ENCODE measurements at places on chromosomes 13 and 19.

GRCh38 chr13:60303166-60303565 lies 93.9 kb upstream of the TDRD3 start:
- DNase-seq: no peak

DNA sequence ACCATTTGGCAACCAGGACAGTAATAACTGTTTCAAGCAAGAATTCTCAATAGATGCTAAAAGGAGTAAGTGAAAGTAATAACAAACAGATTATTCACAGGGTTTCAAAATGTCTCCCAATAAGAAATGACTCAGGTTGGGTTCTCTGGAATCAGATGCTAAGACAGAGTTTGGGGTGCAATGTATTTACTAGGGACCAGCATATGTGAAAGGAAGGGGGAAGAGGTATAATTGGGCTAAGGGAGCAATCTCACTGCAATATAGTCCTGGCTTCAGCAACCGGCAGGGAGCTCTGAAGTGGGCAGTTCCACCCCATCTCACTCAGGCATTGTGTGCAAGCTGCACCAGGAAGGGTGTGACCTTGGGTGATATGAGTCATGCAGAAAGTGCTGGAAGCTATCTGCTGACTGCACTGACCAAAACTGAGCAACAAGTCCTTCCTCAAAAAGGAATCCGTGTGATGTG lies 23.4 kb downstream of the ZDHHC20 start:
- peak; percentile 15 for DNase-seq

GRCh38 chr19:3046698-3047495 lies 15.4 kb downstream of the TLE5 start:
- no peak for DNase-seq

DNA sequence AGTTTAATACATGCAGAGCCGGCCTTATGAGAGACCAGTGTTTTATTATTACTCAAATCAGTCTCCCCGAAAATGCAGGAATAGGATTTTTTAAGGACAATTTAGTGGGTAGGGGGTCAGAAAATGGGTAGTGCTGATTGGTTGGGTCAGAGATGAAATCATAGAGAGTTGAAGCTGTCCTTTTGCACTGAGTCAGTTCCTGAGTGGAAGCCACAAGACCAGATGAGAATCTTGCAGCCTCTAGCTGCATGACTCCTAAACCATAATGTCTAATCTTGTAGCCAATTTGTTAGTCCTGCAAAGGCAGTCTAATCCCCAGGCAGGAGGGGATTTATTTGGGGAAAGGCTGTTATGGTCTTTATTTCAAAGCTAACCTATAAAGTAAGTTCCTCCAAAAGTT lies 1163.9 kb downstream of the DIAPH3 start:
- no peak for DNase-seq

GRCh38 chr13:29515372-29515771 lies 80.1 kb downstream of the SLC7A1 start:
- no peak for DNase-seq

GRCh38 chr19:49151267-49152118 lies 3.7 kb downstream of the HRC start:
- no peak for DNase-seq

GRCh38 chr19:36258028-36258875 lies 43.3 kb downstream of the ZNF146 start:
- DNase-seq: no peak

DNA sequence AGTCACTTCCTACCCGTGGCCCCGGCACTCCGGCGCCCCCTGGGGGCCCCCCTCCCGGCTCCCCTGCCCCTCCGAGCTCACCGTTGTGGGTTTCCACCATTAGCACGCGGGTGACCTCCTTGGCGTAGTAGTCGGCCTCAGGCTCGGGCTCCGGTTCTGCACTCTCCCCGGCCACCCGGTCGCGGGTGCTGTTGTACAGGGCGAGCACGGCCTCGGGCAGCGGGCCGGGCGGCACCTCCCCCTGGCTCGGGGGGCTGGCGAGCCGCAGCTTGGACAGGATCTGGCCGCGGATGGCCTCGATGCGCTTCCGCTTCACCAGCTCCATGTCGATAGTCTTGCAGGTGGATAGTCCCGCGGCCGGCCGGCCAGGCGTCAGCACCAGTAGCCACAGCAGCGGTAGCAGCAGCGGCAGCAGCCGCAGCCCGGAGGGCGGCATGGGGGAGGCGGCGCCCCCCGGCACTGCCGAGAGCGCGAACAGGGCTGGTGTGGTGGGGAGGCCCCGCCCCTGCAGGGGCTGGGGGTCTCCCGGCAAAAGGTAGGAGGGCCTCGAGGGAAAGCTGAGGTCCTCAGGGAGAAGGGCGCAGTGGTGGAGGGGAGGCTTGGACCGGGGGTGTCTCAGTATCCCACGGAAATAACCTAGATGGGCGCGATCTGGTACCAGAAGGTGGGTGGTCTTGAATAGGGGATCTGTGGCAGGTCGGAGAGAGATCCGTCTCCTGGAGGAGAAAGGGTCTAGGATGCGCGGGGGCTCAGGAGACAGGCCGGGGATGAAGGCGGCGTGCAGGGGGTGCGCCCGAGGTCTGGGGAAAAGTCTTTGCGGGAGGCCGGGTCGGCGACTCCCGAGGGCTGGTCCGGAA lies 885 bp downstream of the TGFB1 start:
- DNase-seq: peak; percentile 68

GRCh38 chr19:57406516-57407123 lies 4.3 kb upstream of the ZNF17 start:
- peak; percentile 43 for DNase-seq
